CD8-positive, alpha-beta T cell (primary cell): ENCODE measurements at places on chromosomes 6 and 20. TPM values are rescaled to one million over a fixed set of nuclear protein-coding genes. Genes with fewer than 3 reads are reported as not detected.

- no peak for DNase-seq
These were observed 44.1 kb downstream of the SAMD3 start for GRCh38 chr6:130178692-130179091.

GRCh38 chr6:37127961-37128862 is 41.7 kb upstream of the PIM1 start:
- DNase-seq = no peak

DNA sequence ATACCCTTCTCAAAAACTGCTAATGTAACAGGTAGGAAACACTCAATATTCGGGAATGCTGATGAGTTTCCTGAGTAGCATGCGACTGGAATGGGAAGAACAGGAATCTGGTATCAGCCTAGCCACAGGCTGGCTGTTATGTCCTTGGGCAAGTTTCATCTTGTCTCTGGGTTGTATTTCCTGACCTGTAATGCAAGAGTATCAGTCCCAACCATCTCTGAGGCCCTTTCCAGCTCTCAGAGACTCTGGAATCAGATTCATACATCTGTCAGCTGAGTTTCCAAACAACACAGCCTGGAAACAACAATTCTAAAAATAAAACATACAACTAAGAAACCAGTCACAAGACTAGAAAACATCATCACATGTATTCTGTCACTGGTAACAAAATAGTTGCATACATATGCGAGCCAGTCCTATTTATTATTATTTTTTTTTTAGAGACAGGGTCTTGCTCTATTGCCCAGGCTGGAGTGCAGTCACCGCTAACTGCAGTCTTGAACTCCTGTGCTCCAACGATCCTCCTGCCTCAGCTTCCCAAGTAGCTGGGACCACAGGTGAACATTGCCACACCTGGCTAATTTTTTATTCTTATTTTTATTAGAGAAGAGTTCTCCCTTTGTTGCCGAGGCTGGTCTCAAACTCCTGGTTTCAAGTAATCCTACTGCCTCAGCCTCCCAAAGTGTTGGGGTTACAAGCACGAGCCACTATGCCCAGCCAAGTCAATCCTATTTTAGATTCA is 16.7 kb upstream of the TFAP2A start:
- DNase-seq = no peak

DNA sequence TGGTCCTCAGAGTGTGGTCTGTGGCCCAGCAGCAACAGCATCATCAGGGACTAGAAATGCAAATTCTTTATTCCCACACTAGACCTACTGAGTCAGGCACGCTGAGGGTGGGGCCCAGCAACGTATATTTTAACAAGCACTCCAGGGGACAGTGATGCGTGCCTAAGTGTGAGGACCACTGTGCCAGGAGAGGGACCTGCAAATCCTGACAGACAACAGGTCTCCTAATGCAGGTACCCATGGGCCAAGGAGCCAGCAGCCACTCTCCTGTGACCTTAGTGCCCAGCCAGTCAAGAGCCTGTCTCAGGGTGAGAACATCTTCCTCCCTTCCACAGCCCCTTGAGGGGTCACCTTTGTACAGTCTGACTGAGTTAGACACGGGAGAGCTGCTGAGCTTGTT is 8.0 kb upstream of the MYLK2 start:
- no peak for DNase-seq

- DNase-seq = no peak
These were observed 43.1 kb downstream of the MICA start for GRCh38 chr6:31446481-31446880.

GRCh38 chr6:18186033-18186432 is 30.8 kb downstream of the KDM1B start:
- no peak for DNase-seq

DNA sequence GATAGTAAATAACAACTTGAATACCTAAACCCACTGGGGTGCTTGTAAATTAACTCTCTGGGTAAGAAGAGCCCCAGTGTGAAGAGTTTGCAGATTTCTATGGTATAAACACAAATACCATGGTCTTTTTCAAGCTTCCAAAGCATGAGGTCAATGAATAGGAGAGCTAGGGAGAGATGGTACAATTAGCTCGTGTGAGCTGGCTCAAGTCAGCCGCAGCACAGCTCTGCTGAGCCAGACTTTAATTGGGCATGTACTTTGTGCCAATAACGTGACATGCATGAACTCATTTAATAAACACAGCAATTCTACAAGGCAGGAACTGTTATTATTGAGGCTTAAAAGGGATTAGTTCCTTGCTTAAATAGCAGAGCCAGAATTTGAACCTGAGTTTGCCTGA is 684.2 kb downstream of the KIF16B start:
- no peak for DNase-seq

DNA sequence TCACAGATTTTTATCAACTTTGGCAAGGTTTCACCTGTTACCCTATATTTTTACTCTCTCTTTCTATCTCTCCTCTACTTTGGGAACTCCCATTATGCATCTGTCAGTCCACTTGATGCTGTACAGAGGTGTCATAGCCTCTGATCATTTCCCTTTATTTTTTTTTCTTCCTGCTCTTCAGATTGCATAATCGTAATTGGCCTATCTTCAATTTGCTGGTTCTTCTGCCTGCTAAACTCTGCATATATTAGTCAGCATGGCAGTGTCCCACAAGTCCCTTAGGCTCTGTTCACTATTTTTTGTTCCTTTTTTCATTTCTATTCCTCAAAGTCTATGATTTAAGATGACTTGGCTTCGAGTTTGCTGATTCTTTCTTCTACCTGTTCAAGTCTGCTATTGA is 44.7 kb upstream of the MICB start:
- no peak for DNase-seq

GRCh38 chr6:14986370-14986769 is 259.5 kb upstream of the JARID2 start:
- DNase-seq = no peak

DNA sequence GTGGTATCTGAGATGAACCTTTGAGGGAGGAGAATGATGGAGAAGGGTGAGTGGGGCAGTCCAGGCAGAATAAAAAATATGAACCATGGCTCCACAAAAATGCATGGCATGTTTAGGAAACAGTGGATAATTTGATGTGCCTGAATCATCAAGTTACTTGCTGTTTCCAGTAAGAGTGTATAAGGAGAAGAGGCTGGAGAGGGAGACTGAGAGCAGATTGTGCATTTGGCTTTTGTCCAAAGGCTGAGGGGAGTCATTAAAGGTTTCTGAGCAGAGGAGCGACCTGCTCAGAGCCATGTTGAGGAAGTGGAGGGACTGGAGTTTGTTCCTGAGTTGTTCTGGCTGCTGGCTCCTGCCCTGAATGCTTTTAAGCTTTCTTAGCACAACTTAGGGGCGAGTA is 6.1 kb downstream of the MMP24 start:
- no peak for DNase-seq

GRCh38 chr6:15458021-15458459 is 204.8 kb downstream of the DTNBP1 start:
- DNase-seq = no peak

GRCh38 chr6:117601811-117602150 is 530 bp downstream of the GOPC start:
- no peak for DNase-seq

DNA sequence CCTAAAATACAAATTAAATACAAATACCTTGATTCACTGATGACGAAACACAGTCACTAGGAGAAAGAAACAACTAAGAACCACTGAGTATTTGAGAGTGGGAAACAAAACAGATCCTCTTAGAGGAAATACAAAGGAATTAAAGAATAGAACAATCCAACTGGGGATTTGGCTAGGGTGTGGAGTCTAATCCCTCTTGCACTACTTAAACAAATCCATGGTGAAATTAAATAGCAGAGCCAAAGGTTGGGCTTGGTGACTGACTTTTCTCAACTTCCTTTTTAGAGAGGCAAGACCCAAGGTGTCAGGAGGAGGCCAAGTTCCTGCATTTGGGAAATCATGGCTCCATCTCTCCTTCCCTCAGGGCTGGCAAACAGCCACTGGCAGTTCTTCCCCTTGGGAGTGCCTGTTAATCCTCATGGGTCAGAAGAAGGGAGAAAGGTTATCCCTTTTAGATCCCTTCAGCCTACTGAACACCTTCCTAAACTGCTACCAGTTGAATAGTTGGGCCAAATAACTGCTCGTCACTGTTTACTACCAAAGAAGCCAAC is 101.2 kb upstream of the TRAF3IP2 start:
- no peak for DNase-seq

GRCh38 chr6:102549221-102549874 is 1155.8 kb downstream of the GRIK2 start:
- DNase-seq = no peak

GRCh38 chr6:53005663-53006250 is 10.7 kb upstream of the GSTA4 start:
- no peak for DNase-seq

- no peak for DNase-seq
These were observed 202.1 kb upstream of the CNR1 start for GRCh38 chr6:88368071-88368787.

- DNase-seq = no peak
These were observed 36.0 kb upstream of the FOXA2 start for GRCh38 chr20:22620342-22620741.

GRCh38 chr6:113184291-113184690 is 672.9 kb upstream of the MARCKS start:
- DNase-seq = no peak

DNA sequence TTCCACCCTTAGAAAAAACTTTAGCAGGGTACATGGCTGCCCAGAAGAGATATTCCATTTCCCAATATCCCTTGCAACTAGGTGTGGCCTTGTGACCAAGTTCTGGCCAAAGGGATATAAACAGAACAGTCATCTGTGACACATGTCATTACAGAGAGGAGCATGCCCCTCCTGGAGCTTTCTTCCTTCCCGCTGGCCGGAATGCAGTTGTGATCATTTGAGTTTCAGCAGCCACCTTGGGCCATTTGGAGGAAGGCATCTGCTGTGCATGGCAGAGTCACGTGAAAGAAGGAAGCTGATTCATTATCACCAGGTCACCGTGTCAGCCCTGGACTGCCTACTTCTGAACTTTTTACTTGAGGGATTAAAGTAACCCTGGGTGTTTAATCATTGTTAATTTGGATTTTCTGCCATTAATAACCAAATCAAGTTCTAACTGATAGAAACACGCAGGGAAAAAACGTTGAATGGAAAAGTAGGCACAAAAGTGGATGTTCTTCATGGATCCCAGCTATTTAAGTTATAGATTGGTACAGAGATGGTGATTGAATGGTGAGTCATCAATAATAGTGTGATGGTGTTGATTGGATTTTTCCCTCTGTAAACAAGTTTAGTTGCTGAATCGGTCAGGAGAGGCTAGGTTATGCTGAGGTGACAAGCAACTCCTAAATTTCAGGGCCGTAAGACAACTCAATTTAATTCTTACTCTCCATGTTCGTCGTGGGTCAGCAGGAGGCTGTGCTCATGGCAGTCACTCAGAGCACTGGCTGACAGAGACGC is 80.7 kb upstream of the CCDC167 start:
- DNase-seq = no peak

DNA sequence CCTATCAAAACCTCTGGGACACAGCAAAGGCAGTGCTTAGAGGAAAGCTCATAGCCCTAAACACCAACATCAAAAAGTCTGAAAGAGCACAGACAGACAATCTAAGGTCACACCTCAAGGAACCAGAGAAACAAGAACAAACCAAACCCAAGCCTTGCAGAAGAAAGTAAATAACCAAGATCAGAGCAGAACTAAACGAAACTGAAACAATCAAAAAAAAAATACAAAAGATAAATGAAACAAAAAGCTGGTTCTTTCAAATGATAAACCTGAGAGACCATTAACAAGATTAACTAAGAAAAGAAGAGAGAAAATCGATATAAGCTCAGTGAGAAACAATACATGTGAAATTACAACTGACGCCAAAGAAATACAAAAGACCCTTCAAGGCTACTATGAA is 34.8 kb upstream of the RUNX2 start:
- no peak for DNase-seq

- no peak for DNase-seq
These were observed 52.9 kb downstream of the EDN1 start for GRCh38 chr6:12343122-12343439.

- no peak for DNase-seq
These were observed 65.4 kb upstream of the FBXL4 start for GRCh38 chr6:99013145-99013544.

- no peak for DNase-seq
These were observed 6.8 kb downstream of the TFAP2B start for GRCh38 chr6:50825375-50826036.

Gene C6orf52
- total RNA-seq = not detected

Gene RCAN2
- total RNA-seq = 0.11 TPM

Gene SOD2
- total RNA-seq = 99.1 TPM

Gene RNF182
- not detected for total RNA-seq

Gene SAMD5
- not detected for total RNA-seq

Gene ZSCAN23
- not detected for total RNA-seq

Gene PET117
- total RNA-seq = 17.3 TPM

Gene NOX3
- total RNA-seq = not detected

Gene SIM1
- total RNA-seq = not detected

Gene LSM2
- total RNA-seq = 19.6 TPM

Gene WFDC12
- not detected for total RNA-seq

Gene NFATC2
- 32.6 TPM for total RNA-seq

Gene TRIM10
- total RNA-seq = not detected

Gene GSTA3
- not detected for total RNA-seq

Gene UBD
- not detected for total RNA-seq

Gene MOG
- not detected for total RNA-seq

Gene CPNE1
- 129 TPM for total RNA-seq

Gene PTCRA
- total RNA-seq = not detected

Gene MCHR2
- total RNA-seq = not detected

Gene PROKR2
- not detected for total RNA-seq

Gene OPRL1
- total RNA-seq = 0.35 TPM

Gene HDGFL1
- total RNA-seq = not detected
